IPS-NIHi11 (cell line): ENCODE measurements at places on chromosomes 1 and 21.

- no peak for DNase-seq
These were observed 135.1 kb downstream of the RPS6KC1 start for GRCh38 chr1:213186168-213186567.

GRCh38 chr1:157000686-157001085 lies 44.9 kb downstream of the ARHGEF11 start:
- DNase-seq: no peak

- no peak for DNase-seq
These were observed 15.6 kb upstream of the ZNF669 start for GRCh38 chr1:247119600-247120407.

- DNase-seq: no peak
These were observed 28.0 kb upstream of the PLEKHG5 start for GRCh38 chr1:6519491-6519934.

DNA sequence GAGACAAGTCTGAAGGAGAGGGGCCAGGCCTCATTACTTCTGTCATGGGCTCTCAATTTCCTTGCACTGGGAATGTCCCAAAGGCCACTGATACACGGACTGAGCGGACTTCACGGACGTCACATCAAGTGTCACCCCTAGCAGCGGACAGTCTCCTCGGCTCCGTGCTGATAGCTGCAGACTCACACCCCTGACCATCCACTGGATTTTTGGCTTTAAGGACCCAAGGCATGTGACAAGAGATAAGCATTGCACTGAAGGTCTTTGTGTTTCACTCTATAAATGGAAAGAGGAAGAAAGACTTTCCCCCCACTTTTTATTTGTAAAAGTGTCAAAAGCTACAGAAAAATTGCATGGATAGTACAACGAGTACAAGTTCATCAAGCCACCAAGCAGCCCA lies 200.4 kb upstream of the FGGY start:
- DNase-seq: no peak

DNA sequence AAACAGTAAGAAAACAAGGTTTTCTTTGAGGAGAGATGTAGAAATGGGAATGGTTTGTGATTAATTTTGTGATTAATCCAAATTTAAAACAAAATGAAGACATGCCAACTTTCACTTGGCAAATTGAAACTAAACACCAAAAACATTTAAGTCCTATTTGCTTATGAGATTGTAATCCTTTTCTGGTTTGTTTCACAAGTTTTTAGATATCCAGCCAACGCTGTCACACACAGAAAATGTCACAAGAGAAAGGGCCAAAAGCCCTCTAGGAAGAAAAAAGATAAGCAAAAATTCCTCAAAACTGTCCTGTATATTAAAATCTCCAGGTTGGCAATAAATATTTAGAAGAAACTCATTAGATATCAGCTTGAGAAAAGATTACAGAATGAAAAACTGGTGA lies 2.5 kb downstream of the USH2A start:
- DNase-seq: no peak

GRCh38 chr1:36992139-36992943 lies 42.0 kb downstream of the GRIK3 start:
- DNase-seq: no peak

- no peak for DNase-seq
These were observed 242.0 kb downstream of the FOXD2 start for GRCh38 chr1:47679826-47680225.

- no peak for DNase-seq
These were observed 40.8 kb downstream of the SORT1 start for GRCh38 chr1:109356915-109357314.

GRCh38 chr21:29102791-29103257 lies 27.6 kb upstream of the MAP3K7CL start:
- no peak for DNase-seq

- DNase-seq: no peak
These were observed 575.5 kb downstream of the PTPRU start for GRCh38 chr1:29811727-29812407.

GRCh38 chr1:118958937-118959631 lies 29.1 kb downstream of the TBX15 start:
- no peak for DNase-seq

DNA sequence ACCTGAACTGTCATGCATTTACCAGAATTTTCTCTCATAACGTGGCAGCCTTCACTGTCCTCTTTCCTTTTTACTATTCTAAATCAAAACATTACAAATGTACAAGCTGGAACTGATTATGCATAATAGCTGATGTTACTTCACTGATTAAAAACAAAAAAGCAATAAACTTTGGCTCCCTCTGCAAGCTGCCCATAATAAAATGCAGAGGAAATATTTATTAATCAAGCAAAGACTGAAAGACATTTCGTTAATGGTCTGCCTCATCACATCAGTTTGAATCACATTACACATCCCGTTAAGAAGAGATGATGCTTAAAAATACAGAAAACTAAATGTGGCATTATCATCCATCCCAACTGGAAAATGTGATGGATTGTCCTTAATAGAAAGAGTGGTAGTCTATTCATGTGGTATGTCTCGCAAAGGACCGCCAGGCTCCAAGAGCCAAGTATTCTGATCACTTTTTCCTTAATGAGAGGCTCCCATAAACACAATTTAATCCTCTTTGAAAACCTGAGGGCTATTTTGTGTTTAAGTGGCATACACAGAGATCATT lies 225.3 kb downstream of the RGS7 start:
- no peak for DNase-seq

- DNase-seq: no peak
These were observed 64.5 kb upstream of the SCCPDH start for GRCh38 chr1:246659594-246660140.

GRCh38 chr1:172724765-172725613 lies 66.1 kb downstream of the FASLG start:
- no peak for DNase-seq

GRCh38 chr1:117572546-117572945 lies 33.3 kb upstream of the TENT5C start:
- no peak for DNase-seq

GRCh38 chr1:13878021-13878420 lies 178.0 kb downstream of the PRDM2 start:
- DNase-seq: no peak

DNA sequence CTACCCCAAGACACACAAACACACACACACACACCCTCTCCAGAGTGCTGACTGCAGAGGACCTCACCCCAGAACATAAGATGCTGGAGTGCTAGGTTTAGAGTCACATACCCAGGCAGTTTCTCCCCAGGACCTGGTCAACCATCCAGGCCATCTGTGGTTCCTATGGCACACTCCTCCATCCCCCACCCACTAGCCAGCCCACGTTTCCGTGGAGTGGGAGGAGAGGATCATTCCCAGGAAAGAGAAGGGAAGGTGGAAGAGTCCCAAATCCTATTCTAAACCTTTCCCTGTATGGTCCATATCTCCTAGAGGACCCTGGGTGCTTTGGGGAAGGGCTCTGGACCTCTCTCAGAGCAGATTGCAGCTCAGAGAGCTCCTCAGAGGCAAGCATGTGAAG lies 1.1 kb downstream of the KCNJ9 start:
- DNase-seq: no peak
